Fibroblast of villous mesenchyme (primary cell): ENCODE measurements at places on chromosomes 13 and 19.

- peak; percentile 28 for DNase-seq
Observed at GRCh38 chr13:105343134-105343806, 1192.2 kb downstream of the EFNB2 start.

DNA sequence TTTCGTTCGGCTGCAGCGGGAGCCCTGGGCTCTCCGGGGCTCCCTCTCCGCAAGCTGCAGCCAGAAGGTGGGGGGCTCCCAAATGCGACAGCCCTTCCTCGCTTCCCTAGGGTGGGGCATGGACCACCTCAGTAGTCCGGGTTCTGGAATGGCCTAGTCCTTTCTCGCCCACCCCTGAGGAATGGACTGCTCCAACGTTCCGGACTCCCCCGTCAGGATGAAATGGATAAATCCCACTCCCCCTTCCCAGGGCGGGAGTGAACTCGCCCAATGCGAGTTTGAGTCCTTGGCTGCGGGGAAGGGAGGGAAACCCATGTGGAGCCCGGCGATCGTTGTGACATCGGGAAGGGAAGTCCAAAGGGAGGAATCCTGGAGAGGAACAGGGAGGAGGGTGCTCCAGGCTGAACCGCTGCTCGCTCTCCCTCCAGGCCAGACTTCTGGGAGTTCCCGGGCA is 5.5 kb downstream of the HRC start:
- peak; percentile 86 for DNase-seq

GRCh38 chr19:54024660-54025059 is 33.2 kb downstream of the CACNG6 start:
- no peak for DNase-seq

GRCh38 chr13:26529441-26529840 is 28.0 kb upstream of the WASF3 start:
- DNase-seq: peak; percentile 65

DNA sequence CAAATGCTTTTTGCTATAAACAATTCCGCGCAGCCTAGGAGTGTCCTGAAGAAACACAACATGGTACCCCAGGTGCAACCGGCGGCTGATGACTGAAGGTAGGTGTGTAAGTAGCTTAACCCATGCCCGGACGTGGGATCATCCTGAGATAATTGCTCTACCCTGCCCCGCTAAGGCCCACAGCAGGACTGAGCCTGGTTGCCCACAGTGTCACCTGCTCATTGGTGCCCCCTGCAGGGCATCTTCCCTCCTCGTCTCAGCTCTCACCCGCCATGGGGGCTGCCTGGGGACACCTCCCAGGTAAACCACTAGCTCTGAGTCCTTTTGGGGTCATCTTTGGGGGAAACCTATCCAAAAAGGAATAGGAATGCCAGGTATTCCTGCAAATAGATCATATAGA is 22.3 kb downstream of the TMEM161A start:
- DNase-seq: no peak

DNA sequence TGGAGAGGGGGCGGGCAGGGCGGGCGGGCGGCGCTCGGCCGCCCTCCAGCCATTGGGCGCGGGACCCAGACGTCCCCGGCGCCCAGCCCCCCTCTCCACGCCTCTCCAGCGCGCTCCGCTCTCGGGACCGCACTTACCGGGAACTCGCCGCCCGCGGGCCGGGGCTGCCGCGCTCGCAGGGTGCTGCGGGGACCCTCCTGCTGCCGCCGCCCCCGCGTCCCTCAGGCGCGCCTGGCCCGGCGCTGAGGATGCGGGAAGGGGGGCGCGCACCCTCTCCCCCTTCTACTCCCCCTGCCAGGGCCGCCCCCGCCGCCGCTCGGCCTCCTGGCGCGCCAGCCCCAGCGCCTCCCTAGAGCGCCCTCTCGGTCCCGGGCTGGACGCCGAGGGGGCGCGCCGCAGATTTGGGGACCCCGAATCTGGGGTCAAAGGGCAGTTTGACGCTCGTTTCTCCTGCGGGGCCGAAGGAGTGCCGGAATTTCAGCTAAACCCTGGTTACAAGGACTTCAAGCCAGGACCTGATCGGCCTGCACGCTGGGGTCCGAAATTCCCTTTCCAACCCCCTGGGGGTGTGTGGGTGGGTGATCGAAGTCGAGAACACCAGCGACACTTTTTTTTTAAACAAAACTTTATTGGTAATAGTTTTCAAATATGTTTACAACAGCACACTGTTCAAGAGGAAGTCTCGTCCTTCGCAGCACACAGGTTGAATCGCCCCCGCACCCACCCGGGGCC is 696 bp upstream of the SAMD1 start:
- peak; percentile 59 for DNase-seq

GRCh38 chr19:40367577-40368434 is 19.3 kb downstream of the PLD3 start:
- no peak for DNase-seq

DNA sequence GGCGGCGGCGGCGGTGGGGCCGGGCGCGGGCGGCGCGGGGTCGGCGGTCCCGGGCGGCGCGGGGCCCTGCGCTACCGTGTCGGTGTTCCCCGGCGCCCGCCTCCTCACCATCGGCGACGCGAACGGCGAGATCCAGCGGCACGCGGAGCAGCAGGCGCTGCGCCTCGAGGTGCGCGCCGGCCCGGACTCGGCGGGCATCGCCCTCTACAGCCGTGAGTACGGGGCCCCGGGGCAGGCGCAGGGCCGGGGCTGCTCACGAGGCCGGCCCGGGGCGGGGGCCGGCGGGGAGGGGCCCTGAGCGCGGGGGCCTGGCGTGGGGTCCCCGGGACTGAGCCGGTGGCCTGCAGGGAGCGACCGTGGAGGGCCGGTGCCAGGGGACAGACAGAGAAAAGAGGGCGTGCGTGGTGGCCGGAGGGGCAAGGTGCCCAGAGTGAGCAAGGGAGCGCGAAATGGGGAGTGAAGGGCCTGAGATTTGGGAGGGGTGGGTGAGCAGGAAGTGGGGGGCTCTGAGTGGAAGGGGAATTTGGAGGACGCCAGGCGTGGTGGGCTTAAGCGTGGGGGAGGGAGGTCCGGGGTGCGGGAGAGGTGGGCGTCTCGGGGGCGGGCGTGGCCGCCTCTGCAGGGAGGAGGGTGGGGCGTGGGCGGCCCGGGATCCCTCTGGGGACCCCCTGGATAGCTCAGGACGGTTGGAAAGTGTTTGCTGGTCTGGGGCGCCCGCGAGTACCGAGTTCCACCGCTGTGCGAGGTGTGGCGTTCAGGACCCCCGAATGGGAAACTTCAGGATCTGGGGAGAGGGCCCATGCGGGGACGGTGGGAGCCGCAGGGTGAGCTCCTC is 575 bp downstream of the CARM1 start:
- no peak for DNase-seq

GRCh38 chr19:48646722-48647216 is 782 bp upstream of the CA11 start:
- no peak for DNase-seq

- DNase-seq: no peak
Observed at GRCh38 chr13:112905086-112905485, 63.9 kb upstream of the MCF2L start.

GRCh38 chr19:28168557-28168956 is 1044.4 kb downstream of the UQCRFS1 start:
- DNase-seq: no peak

GRCh38 chr19:31214086-31214485 is 135.2 kb downstream of the TSHZ3 start:
- peak; percentile 99 for DNase-seq
